ENCODE measurements at places on chromosomes 11 and 22.
A peak's percentile ranks its signal among the peaks of the same experiment; 100 is the strongest.

- DNase-seq = peak; percentile 26
Measured at GRCh38 chr11:22624742-22625447, 728 bp downstream of the FANCF start.

DNA sequence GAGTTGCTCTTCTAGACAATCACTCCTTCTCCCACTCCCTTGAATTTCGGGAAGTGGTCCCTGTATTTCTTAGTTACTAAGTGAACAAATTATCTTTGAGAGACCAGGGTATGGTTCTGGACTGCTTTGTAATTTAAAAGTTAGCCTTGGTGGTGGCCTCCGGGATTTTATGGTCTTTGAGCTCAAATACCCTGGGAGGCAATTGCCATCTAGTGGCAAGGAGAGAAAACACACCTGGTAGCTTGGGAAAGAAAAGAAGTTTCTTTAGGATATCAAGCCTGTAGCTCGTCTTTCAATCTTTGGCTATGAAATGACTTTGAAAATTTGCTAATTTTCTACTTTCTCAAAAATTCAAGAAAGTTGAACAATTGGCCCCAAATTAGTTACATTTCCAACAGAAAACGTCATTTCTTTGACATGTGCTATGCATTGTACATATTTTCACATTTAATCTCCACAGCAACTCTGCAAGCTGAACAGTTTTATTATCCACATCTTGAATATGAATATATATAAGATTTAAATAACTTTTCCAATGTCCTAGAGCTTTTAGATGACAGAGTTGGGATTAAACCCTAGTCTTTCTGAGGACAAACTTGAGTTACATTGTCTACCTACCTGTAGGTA is 39.1 kb downstream of the MMP27 start:
- no peak for DNase-seq

- no peak for DNase-seq
Measured at GRCh38 chr11:115710980-115711379, 206.8 kb upstream of the CADM1 start.

GRCh38 chr22:34115722-34116121 is 195.4 kb upstream of the LARGE1 start:
- DNase-seq = no peak

- DNase-seq = no peak
Measured at GRCh38 chr11:121964591-121964990, 151.4 kb downstream of the BLID start.

GRCh38 chr22:42156121-42156520 is 25.5 kb upstream of the CYP2D6 start:
- DNase-seq = no peak

DNA sequence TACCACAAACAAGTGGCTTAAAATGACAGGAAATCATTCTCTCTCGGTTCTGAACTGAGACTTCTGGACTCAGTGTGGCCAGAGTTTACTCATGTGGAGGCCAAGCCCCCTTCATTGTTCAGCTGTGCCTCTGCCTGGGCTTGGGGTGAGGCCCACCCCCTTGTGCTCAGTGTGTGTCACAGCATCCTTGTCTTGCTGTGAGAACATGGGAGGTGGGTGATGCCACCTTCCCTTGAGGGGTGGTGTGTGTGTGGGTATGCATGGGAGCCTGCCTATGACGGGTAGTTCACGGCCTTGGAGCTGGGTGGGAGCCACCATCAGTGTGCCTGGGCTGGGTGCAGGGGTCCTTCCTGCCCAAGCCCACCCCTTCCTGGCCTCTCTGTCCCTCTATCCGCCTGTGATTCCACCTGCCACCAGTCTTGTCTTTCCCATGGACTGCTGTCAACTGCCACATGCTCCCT is 101.7 kb downstream of the MORC2 start:
- DNase-seq = no peak

GRCh38 chr11:97703851-97704250 is 1314.0 kb downstream of the JRKL start:
- no peak for DNase-seq

- DNase-seq = no peak
Measured at GRCh38 chr11:859394-860131, 16.9 kb downstream of the TSPAN4 start.

- no peak for DNase-seq
Measured at GRCh38 chr22:42283278-42284201, 13.1 kb upstream of the TCF20 start.

DNA sequence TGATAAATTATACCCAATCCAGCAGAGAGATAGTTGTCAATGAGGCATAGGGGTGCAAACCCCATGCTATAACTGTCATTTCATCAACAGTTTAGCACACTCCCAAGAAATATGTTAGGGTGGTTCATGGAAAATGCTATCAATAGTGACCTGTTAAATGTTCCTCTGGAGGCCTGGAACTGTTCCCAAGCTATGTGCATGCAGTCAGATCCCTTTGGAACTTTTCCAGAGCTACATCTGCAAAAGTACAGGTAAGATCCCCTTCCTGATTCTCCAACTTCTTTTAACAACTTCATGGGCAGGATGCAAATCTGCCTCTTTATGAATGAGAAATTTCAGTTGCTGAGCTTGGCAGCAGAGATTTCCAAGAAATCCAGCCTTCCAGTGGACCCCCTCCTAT is 27.2 kb downstream of the ABTB2 start:
- no peak for DNase-seq

DNA sequence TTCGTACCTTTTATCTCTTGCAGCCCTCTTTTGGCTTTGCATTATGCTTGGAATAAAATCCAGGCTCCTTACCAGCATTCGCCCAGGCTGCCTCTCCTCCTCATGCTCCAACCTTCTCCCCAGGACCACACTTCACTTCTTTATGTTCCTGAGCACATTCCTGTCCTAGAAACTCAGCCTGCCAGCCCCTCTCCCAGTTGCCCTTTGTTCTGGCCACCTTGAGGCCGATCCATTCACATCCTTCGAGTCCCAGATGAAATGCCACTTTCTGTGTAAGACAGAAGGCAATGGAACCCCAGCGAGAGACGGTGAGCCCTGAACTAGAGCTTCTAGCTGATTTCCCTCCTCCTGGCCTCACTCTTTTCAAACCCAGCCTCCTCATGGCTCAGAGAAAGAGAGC is 73.0 kb upstream of the NTM start:
- no peak for DNase-seq
